ENCODE measurements at places on chromosomes 6 and 20.
A peak's percentile ranks its signal among the peaks of the same experiment; 100 is the strongest.

DNA sequence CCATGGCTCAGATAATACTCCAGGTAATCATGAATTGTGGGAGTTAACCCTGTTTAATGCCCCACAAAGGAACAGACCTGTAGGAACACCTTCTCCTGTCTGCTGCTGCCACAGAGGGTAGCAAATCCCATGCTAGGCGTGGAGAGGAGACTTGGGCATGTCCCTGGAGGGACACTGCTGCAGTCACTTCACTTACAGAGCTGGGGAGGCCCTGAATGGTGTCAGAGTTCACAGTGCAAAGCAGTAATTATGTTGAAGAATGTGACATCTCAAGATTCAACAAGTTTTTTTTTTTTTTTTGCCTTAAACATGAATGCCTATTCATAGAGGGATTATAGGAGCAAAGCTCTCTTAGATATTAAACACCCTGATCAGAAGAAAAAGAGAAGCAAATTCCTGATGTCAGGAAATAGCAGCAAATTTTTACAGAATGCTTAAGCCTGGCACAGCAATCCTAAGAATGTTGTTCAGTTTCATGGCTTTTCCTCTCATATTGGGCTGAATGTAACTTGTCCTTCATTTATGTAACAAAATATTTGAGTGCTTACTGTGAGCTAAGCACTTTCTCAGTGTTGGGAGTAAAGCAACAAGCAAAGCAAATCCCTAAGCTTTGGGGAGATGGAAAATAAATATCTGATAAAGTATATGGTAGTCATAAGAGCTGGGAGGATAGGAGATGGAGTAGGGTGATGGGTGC is 45.0 kb downstream of the CARMIL1 start:
- no peak for DNase-seq

GRCh38 chr6:111809264-111809663 is 64.0 kb downstream of the FYN start:
- DNase-seq, result no peak

- DNase-seq, result no peak
Measured at GRCh38 chr6:145609521-145609920, 125.8 kb downstream of the EPM2A start.

DNA sequence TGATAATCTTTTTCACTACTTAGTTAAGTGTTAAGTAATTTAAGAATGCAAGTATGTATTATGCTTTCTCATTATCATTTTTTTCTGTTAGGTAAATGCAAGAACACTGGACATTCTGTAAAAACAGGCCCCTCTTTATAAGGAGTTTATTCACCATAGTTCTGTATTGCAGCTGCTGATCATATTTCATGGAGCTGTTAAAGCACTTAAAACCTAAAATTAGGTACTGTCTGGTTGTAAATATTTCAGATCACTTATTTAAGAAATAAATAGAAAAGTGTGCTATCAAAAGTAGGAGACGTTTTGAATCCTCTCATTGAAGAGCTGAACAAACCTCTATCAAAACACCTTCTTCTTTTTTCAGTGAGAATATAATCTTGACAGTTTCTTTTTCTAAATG is 3.9 kb downstream of the EYA4 start:
- DNase-seq, result no peak

GRCh38 chr20:23753589-23753988 is 2.9 kb upstream of the CST1 start:
- DNase-seq, result no peak

GRCh38 chr6:31821301-31822035 is 6.1 kb upstream of the HSPA1B start:
- peak; percentile 64 for DNase-seq

- no peak for DNase-seq
Measured at GRCh38 chr6:73878403-73878802, 182.4 kb downstream of the CD109 start.

GRCh38 chr6:42509256-42509655 is 54.6 kb upstream of the UBR2 start:
- no peak for DNase-seq

GRCh38 chr6:4259391-4259790 is 124.0 kb upstream of the ECI2 start:
- no peak for DNase-seq

DNA sequence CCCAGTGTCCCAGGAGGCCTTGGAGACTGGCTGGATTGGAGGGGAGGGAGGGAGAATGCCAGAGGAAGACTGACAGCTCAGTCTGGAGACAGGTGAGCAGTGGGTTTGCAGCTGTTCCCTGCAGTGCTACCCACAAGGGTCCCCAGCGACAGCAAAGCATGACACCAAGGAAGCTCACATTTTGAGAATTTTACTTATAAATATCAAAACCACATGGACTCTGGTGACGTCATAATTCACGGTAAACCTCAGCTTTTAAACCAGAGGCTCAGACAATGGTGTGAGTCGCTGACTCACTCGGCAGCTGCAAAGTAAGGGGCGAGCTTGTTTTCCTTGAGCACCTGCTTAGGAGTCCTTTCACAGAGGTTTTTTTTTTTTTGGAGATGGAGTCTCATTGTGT is 65.2 kb downstream of the THBS2 start:
- no peak for DNase-seq

DNA sequence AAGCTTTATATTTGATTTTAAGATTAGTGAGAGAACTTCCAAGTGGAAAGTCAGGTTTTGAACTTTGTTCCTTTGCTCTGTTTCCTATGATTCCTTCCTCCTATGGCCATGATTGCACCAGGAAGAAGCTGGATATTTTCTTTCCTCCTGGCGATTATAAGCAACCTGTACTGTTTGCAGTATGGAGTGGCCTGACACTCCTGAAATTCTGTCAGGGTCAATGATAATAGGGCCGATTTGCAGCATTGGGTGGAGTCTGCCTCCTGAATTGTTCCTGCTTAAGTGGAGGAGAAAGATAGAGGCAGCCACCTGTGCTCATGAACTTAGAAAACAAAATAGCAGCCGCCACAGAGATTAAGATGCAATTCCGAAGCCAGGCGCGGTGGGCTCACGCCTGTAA is 9.8 kb upstream of the FAM217A start:
- no peak for DNase-seq

DNA sequence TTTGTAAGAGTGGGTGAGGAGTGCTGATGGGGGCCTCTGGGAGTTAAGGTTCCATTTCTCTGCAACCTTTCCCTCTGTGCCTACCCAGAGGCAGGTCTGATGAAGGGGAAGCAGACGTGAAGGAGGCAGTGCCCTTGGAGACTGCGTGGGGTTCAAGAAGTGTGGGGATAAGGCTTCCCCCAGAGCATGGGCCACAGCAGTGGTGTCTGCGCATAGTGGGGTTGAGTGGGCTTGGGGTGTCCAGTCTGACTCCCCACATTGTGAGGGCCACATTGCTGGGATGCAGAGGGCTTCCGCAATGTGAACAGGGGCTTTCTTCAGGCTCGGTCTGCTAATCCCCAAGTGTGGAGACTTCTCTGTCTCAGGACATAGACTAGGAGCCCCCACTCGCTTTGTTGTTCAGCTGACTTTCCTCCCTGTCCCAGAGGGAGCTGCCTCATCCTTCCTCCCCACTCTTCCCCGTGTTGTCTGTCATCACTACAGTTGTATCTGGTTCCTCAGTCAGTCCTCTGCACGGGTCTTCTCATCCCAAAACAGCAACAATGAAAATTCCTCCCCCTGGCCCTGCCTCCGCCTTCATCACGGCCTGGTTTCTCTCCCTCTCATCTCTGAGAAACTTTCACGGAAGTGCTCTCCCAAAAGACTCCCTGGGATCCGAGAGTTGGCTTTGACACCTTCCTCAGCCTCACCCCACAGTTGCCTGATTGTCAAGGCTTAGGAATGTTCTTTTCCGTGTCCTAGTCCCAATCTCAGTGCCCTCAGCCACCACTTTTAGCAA is 2.8 kb downstream of the EBF4 start:
- DNase-seq, result no peak

DNA sequence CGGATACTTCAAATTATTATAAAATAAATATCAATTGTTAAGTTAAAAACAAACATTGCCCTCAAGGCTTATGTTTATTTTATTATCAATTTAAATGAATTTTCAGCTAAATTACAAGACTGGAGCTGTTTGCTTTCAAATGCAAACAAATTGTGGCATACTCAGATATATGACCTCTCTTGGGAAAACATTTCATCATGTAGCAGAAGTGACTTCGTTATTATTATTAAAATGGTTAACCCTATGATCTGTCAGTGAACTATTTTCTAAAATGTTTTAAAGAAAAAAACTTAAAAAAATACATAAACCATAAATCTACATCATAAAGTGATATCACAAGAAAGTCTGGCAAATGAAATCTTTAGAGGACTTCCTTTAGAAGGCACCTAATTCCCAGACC is 72.5 kb downstream of the MAN1A1 start:
- no peak for DNase-seq

DNA sequence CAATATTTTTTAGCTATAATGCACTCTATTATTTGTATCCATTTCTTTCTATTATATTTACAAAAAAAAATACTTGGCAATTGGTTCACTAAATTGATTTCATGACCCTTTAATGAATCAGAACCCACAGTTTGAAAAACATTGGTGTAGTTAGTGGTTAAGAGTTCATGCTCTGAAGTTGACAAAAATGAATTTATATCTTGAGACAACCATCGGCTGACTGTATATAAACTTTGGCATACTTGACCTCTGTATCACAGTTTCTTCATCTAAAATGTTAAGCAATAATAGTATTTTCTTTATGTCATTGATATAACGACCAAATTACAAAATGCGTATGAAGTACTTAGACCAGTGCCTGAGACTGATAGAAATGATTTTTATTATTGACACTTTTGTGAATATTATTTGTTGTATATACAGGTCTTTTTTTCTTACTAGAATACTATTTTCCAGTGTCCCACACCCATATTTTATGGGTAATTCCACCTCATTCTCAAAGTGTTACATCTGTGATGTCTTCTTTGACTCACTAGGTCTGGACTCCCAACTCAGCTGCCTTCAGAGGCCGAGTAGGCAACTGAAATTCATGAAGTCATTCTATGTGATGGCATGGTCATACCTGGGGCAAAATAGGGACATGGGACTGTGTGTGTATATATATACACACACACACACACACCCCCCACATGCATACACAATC is 459.2 kb downstream of the RFPL4B start:
- no peak for DNase-seq
